GM23248 (cell line): ENCODE measurements at places on chromosomes 2 and 18. TPM values are rescaled to one million over a fixed set of nuclear protein-coding genes. Genes with fewer than 3 reads are reported as not detected.

GRCh38 chr18:72895548-72895947 lies 27.8 kb upstream of the NETO1 start:
- no peaks in the 10 kb centered on the region for H3K36me3 ChIP-seq
- H3K27me3 ChIP-seq = no peaks in the 10 kb centered on the region
- no peak overlapping the region for H3K27ac ChIP-seq
- H3K4me3 ChIP-seq = no peak overlapping the region
- H3K4me1 ChIP-seq = no peaks in the 10 kb centered on the region

DNA sequence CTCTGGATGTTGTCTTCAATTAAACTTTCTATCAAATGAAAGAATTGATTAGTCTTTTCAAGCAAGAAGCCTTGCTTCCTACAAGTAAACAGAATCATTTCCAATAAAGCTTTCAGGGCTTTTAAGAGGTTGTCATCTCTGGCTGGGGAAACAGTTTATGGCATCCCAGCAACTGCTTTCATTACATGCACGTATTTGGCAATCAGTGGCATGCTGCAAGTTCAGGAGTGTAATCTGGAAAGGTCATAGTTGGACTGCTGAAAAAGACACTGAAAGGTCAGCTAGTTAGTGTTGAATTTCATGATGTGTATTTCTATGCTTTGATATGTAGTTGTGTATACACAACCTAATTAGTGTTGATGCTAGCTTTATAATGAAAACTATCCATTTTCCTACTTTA lies 332.9 kb downstream of the DSC3 start:
- H3K4me1 ChIP-seq = no peaks in the 10 kb centered on the region
- no peak for DNase-seq
- H3K36me3 ChIP-seq = no peaks in the 10 kb centered on the region

GRCh38 chr2:166814335-166814734 lies 73.9 kb upstream of the XIRP2 start:
- no peak overlapping the region for H3K4me3 ChIP-seq
- no peaks in the 10 kb centered on the region for H3K4me1 ChIP-seq
- no peak overlapping the region for H3K27ac ChIP-seq
- H3K27me3 ChIP-seq = no peaks in the 10 kb centered on the region

GRCh38 chr2:2708575-2709430 lies 377.7 kb upstream of the MYT1L start:
- no peak overlapping the region for H3K4me3 ChIP-seq
- DNase-seq = no peak
- H3K4me1 ChIP-seq = no peaks in the 10 kb centered on the region
- no peaks in the 10 kb centered on the region for H3K27me3 ChIP-seq
- H3K27ac ChIP-seq = no peak overlapping the region
- no peaks in the 10 kb centered on the region for H3K36me3 ChIP-seq

DNA sequence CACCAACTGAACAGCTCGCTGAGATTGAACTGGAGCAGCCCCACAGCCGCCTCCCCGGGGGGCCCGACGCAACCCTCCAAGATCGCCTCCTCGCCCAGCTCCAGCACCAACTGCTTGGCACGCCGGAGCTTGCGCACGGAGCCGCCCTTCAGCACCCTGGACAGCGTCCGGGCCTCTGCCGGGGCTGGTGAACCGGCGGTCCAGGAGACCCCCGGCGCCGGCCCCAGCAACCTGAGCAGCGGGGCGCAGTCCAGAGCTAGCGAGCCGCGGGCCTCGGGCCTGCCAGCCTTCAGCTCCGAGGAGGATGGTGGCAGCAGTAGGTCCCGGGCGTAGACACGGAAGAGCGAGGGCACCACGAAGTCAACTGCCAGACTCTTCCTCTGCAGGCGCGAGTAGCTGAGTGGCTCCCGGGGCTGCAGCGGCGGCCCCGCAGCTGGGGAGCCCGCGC lies 1.2 kb downstream of the ALK start:
- DNase-seq = peak; percentile 60
- H3K27me3 ChIP-seq = peaks cover 41% of the 10 kb centered on the region
- peak overlapping the region; percentile 68; the same call in 1 of the 2 replicates for H3K4me3 ChIP-seq
- H3K27ac ChIP-seq = no peak overlapping the region
- peaks cover 3% of the 10 kb centered on the region; the same call in 1 of the 2 replicates for H3K4me1 ChIP-seq

- H3K27ac ChIP-seq = no peak overlapping the region
- H3K27me3 ChIP-seq = peaks cover 30% of the 10 kb centered on the region
- no peaks in the 10 kb centered on the region for H3K4me1 ChIP-seq
- H3K4me3 ChIP-seq = peak overlapping the region; percentile 73
- peak; percentile 89 for DNase-seq
Measured at GRCh38 chr2:199471443-199472057, 13.8 kb upstream of the SATB2 start.

DNA sequence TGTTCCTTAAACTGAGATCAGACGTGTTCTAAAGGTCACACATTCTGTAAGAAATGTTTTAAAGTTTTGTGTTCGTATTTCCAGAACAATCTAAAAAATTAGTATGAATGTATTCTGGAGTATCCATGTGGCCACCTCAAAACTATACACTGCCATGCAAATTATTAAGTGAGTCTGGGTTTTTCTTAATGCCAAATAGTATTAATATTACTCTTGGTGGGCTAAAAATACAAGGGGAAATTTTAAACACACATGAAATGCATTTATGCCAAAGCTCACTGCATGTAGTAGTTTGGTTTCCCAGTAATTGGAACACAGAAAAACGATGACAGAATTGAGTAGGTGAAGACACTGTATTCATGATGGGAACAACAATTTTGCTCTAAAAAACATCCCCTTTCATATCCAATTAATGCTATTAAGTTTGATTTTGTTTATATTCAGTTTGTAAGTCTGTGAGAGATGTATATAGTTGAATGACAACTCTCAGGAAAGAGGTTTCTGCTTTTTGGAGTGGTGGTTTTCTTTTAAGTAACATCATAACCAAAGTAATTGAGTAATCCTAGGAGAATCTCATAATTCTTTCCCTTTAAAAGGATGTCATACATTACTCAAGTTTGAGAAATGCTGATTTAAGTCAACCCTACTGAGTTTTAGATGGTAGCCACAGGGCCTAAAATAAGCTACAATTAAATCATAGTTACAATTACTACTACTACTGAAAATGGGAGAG lies 75.7 kb upstream of the CDCA7 start:
- DNase-seq = peak; percentile 21
- H3K36me3 ChIP-seq = no peaks in the 10 kb centered on the region
- H3K27me3 ChIP-seq = no peaks in the 10 kb centered on the region
- no peak overlapping the region for H3K4me3 ChIP-seq
- no peaks in the 10 kb centered on the region for H3K4me1 ChIP-seq

The SMYD1 gene
- total RNA-seq = not detected in 2 replicates

The RAMP1 gene
- 4.1 and 4.8 TPM in 2 replicates for total RNA-seq
